GM10248 (cell line): ENCODE measurements at places on chromosomes 6 and 20.

GRCh38 chr6:110296241-110297025 is 61.7 kb downstream of the METTL24 start:
- DNase-seq, result no peak

GRCh38 chr20:44762466-44763140 is 16.9 kb downstream of the KCNK15 start:
- no peak for DNase-seq

DNA sequence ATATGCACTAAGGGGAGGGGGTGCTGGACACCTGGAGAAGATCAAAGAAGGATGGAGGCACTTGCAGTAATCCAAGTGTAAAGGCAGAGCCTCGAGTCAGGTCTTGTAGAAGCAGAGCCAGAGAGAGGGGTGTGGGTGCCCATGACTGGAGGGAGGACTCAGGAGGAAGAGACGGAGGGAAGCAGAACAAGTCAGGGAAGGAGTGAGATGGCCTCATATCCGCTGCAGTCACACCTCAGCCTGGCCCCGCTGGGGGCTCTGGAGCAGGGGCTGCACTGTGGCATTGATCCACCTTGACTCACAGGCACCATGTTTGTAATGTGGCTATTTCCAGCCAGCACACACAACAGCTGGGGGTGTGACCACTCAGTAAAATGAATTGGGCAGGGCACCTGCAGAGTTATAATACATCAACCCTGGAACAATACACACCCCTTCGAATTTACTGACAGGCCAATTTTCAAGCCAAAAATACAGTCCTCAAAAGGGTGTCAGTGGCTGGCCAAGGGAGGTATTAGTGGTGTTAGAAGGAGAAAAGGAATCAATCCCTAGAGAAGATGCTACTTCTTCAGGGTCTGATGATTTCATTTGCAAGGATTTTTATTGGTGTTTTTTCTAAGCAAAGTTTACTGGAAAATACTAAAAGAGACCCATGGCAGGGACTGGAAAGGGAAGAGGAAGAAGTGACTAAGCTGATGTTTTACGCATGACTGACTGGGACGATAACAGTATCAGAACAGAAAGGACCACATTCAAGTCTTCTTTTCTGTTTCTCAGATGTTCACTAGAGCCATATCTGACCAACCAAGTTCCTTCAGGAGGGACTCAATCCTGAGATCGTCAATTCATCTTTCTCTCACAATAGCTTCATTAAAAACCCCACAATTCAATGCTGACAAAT is 18.9 kb upstream of the NXT1 start:
- DNase-seq, result no peak

DNA sequence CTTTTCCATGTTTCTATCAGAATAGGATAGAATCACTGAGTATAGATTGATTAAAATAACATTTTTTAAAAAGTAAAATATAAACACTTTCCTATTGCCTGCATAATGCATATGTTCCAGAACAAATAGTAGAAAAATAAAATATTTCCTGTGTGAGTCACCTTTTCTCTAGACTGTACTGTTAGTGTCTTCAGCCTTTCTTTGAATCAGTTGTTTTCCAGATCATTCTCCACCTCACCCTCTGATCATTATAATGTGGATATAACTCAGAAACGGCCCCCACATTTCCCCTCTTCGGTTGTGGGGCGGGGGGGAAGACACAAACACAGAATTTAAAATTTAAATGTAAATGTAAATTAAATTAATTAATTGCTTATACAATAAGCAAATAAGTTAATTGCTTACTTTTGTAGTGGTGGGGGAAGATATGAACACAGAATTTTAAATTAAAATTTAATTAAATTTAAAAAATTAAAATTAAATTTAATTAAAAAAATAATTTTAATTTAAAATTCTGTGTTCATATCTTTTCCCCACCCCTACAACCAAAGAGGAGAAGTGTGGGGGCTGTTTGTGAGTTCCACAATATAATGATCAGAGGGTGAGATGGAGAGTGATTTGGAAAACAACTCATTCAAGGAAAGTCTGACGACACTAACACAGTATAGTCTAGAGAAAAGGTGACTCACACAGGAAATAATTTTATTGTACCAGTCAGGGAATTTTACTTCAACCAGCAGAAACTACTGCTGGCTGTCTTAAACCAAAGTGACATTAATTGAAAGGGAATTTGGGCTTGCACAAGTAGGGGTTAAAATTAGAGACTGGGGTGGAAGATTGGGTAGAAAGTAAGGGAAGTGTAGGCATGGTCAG is 37.1 kb upstream of the PROKR2 start:
- no peak for DNase-seq

GRCh38 chr20:59813126-59813947 is 120.1 kb downstream of the SYCP2 start:
- no peak for DNase-seq

DNA sequence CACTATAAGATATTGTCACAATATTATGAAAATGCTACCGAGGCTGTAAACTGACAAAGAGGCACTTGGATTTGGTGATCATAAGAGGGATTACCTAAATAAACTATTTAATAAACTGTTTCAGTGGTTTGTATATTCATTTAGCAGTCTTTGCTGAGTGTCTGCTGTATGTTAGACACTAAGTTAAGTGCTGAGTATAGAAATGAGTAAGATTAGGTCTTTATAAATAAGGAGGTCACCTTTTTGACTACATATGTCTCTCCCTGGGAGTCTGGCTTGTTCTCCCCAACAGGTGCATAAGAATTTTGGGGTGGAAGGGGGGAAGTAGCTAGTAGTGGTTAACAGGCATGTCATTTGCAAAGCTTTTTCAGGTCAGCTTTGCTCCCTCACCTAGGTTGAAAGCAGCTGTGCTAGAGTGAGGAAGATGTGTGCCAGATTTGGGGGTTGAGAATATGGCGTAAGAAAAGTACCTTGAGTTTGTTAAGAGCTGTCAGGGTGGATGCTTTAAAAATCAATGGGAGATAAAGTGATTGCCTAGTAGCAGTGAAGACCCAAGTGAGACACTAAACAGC is 246.3 kb downstream of the ZFAND3 start:
- no peak for DNase-seq

- no peak for DNase-seq
These were observed 86.7 kb downstream of the SCML4 start for GRCh38 chr6:107737397-107737793.

DNA sequence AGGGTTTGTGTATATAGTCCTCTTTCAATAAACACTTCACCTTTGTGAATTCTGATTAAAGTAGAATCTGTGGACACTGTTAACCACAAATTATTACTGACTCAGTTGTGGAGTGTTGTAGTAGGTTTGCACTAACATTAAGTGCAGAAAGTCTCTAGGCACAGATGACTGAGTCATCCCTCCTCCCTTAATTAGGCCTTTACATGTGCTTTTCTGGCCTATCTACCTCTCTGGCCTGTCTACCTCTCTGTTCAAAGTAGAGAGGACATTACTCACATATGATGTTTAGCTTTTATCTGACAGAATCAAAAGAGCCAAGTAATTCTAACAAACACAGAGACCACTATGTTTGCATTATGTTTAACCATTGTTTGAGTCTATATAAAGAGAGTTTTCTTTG is 783.0 kb downstream of the TENT5A start:
- no peak for DNase-seq

- no peak for DNase-seq
These were observed 329.4 kb upstream of the MAN1A1 start for GRCh38 chr6:119678961-119679360.

- no peak for DNase-seq
These were observed at the start of gene CCN5 for GRCh38 chr20:44714701-44715498. Gene CCN5 (plus strand): TSS chr20:44715369. CDS start chr20:44715391, 22 bp downstream.

DNA sequence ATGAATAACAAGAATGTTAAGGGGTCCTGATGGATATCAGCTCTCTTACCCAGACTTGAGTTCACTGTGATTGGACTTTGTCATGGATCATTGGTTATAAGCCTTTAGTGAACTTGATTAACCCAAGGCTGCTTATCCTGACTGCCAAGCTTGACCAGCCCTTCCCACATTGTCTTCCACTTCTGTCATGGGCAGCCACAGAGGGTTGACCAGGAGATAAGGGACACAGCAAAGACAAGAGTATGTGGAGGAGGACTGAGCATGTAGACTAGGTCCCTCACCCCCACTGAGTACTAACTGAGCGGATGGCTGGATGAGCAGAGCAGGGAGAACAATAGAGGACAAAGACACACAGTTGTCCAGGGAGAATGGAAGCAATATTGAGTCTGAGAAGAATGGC is 52.5 kb downstream of the FAXC start:
- no peak for DNase-seq

- no peak for DNase-seq
These were observed 141.8 kb upstream of the PTPN1 start for GRCh38 chr20:50368386-50368785.

DNA sequence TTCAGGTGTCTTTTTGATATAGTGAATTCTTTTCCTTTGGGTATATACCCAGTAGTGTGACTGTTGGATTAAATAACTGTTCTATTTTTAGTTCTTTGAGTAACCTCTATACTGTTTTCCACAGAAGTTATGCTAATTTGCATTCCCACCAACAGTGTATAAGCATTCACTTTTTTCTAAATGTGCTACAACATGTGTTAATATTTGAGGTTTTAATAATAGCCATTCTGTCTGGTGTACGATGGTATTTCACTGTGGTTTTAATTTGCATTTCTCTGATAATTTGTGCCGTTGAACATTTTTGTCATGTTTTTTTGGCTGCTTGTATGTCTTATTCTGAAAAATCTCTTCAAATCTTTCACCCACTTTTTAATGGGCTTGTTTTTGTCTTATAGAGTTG is 563.5 kb downstream of the GRIK2 start:
- no peak for DNase-seq

DNA sequence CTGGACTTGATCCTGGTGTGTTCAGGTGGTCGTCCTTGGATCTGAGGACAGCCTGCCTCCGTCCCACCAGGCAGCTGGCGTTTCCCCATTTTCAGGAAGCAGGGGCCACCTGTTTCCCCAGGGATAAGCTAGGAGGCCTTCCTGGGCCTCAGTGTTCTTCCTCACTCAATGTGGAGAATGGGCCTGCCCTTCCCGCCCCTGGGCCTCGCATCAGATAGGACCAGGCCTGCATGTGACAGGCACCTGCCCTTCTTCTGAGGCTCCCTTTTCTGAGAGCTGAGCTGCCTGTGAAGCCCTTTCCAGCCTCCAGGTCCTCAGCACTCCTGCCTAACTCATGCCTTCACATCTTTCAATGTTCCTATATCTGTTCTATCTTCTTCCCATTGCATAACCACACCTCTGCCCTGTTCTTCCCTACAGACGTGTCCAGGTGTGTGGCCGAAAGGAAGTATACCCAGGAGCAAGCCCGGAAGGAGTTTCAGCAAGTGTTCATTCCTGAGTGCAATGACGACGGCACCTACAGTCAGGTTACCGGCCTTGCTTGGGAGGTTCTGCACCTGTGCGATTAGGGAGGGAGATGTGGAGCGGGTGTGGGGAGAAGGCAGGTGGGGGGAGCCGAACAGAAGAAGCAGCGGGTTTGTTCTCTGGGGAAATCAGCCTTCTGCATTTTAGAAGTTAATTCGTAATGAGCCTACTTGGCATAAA is 85.1 kb downstream of the SMOC2 start:
- DNase-seq, result no peak

DNA sequence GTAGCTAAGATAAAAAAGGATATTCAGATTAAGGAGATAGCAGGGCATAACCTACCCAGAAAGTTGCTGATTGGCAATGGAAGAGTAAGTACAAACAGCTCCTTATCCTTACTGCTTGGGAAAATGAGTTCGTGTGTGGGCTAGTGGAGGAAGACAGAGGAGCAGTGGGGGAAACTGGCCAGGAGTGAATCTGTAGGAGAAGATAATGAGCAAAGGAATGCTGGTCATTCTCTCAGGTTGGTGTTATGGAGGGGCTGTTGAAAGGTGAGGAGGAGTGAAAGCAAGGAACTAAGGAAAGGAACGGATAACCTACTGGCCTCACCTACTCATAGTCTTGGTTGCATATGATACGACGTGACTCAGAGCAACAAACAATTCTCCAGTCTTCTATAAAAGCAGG is 7.3 kb upstream of the GJB7 start:
- DNase-seq, result no peak

DNA sequence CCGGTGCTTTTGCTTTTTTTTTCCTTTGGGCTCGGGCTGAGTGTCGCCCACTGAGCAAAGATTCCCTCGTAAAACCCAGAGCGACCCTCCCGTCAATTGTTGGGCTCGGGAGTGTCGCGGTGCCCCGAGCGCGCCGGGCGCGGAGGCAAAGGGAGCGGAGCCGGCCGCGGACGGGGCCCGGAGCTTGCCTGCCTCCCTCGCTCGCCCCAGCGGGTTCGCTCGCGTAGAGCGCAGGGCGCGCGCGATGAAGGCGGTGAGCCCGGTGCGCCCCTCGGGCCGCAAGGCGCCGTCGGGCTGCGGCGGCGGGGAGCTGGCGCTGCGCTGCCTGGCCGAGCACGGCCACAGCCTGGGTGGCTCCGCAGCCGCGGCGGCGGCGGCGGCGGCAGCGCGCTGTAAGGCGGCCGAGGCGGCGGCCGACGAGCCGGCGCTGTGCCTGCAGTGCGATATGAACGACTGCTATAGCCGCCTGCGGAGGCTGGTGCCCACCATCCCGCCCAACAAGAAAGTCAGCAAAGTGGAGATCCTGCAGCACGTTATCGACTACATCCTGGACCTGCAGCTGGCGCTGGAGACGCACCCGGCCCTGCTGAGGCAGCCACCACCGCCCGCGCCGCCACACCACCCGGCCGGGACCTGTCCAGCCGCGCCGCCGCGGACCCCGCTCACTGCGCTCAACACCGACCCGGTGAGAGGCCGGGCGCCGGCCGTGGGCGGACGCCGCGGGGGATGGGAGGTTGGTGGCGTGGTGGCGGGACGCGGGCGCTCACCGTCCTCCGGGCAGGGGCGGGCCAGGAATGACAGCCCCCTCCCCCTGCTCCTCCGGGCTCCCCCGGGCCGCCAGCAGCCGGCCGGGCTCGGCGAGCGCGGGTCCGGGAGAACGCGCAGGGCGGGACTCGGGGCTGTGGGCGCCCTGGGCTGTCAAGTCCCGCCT is 606 bp downstream of the ID4 start:
- no peak for DNase-seq

DNA sequence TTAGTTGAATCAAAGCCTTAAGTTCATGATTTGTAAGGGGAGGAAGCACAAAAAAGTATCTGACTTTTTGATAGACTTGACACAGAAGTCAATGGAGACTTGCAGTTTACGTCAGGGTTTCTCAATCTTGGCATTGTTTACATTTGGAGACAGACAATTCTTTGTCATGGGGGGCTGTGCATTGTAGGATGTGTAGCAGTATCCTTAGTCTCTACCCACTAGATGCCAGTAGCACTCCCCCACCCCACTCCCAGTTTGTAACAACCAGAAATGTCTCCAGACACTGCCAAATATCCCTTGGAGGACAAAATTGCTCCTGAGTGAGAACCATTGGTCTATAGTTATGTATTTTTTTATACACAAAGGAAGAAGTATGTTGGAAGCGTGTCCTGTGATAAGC is 434.1 kb downstream of the RFPL4B start:
- DNase-seq, result no peak
